ENCODE measurements at places on chromosomes 2 and 18. TPM values are rescaled to one million over a fixed set of nuclear protein-coding genes. Genes with fewer than 3 reads are reported as not detected.

Gene GAD1
- not detected for polyA plus RNA-seq

Gene WNT6
- polyA plus RNA-seq, result not detected

Gene DYNC1I2
- 28.7 TPM for polyA plus RNA-seq

Gene CCL20
- polyA plus RNA-seq, result not detected

Gene CFAP53
- 0.57 TPM for polyA plus RNA-seq

Gene CROCC2
- polyA plus RNA-seq, result not detected

Gene STPG4
- polyA plus RNA-seq, result not detected

Gene KRTCAP3
- polyA plus RNA-seq, result 3.6 TPM

DNA sequence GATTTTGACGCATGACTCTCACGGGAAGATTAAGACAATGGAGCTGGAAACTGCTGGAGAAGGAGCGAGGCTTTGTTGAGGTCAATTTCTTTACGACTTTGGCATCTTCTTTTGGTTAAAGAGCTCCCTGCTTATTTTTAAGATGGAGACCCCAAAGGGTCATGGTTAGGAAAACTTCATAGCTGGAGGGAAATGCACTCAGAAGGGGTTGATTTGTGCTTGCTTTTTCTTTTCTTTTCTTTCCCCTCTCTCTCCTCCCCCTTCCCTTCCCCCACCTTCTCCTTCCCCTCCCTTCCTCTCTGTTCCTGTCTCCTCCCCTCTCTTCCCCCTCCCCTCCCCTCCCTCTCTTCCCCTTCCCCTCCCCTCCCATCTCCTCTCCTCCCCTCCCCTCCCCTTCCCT is 79.0 kb downstream of the TNP1 start:
- DNase-seq, result no peak

- DNase-seq, result no peak
Observed at GRCh38 chr2:4415171-4415570, 711.8 kb downstream of the DCDC2C start.

GRCh38 chr2:221439761-221440479 is 132.2 kb downstream of the EPHA4 start:
- no peak for DNase-seq

DNA sequence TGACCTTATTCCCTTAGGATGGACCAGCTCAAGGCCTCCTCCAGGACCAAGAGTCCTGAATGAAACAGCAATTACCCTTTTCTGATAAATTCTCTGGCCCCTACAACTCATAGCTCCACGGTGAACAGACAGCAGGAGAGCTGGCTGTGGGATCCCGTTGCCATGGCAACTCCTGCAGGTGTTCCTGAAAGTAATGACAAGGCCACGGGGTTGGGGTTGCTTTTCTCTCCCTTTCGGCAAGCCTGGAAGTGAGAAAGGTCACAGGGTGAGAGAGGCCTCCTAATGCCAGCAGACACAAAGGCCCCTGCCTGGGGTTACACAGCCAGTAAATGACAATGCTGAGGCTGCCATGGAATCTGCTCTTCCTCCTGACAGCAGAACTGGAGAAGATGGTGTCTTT is 403.0 kb downstream of the NBAS start:
- DNase-seq, result no peak

GRCh38 chr2:234974501-234975385 is 22.9 kb downstream of the SH3BP4 start:
- no peak for DNase-seq

GRCh38 chr2:200455958-200456421 is 53.9 kb downstream of the KCTD18 start:
- no peak for DNase-seq

- no peak for DNase-seq
Observed at GRCh38 chr2:70986499-70987189, 8.0 kb downstream of the TEX261 start.

- DNase-seq, result no peak
Observed at GRCh38 chr18:63078471-63078870, 241.1 kb downstream of the BCL2 start.

- DNase-seq, result no peak
Observed at GRCh38 chr2:234313558-234313957, 183.3 kb downstream of the ARL4C start.

DNA sequence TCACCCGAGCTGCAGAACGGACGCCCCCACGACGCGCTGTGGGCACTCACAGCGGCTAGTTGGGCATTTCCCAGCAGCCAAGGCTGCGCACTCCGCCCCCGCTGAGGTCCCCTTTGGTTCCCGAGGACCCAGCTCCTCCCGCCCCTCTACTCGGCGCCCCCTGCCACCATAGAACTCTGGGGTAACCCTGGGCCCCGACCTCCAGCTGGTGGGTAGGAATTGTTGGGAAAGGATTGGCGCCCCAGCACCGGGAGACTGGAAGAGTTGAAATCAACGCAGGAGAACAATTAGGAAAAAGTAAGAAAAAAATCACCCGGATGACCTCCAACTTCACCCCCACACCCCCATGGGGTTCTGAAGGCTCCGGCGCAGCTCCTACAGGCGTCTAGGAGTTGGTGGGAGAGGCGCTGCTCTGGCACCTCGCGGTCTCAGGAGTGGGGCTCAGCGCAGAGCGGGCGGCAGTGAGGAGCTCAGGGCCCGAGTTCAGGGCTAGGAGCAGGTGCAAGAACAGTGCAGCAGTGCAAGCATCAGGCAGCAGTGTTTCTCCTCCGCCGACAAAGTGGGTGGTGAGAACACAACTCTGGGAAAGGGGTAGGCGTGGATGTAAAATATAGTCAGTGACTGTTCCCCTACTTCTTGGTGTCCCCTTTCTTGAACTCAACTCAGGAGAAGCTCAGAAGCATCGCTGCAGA is 14.0 kb downstream of the POU3F3 start:
- no peak for DNase-seq

DNA sequence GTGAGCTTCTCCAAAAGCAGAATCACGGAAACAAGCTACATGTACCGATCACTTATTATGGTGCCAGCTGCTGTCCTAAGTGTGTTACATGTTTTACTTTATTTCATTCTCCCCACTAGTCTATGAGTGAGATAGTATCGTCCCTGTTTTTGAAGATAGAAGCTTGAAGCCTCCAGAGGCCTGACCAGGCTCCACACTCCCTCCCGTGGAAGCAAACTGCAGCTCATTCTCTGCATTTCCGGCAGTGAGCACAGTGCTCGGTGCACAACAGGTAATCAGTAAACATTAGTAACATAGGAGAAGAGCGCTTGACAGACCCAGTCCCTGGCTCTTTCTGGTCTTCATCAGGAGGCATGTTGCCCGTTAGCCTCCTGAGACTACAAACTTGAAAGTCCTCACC is 72.9 kb downstream of the ZBTB7C start:
- DNase-seq, result no peak

DNA sequence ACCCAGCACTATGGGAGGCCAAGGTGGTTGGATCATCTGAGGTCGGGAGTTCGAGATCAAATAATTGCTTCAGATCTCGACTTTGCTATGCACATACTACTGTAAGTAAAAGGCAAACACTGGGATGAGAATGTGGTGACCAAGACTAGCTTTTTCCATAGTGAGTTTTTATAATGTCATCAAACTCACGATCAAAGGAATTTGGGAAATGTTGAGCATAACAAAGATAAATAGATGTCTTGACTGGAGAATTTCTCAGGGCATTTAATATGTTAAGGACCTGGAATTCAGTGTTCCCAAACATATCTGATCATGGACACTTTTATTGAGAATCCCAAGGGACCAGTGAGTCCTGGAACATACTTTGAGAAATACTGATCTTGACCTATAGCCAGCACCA is 205.6 kb downstream of the ARHGAP15 start:
- DNase-seq, result no peak

DNA sequence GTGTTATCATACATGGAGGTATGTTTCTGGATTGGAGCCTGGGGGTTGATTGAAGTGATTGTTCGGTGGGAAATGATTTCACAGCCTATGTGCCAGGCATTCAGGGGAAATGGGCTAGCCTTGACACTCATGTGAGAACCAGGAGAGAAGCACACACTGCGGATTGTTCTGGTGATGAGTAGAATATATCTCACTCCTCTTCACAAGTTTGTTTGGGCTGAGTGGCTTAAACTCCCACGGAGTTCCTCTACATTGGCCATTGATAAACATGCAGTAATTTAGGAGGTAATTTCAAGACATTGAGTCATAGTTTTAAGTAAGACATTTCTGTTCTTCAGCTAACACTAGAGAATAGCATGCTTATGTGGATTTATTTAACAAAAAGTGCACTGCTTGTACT is 498.9 kb upstream of the NETO1 start:
- DNase-seq, result no peak

- DNase-seq, result peak; percentile 47
Observed at GRCh38 chr2:96138179-96139145, at the start of gene ASTL. Gene ASTL (minus strand): TSS chr2:96138502. CDS start chr2:96138436, 66 bp downstream.

- DNase-seq, result no peak
Observed at GRCh38 chr2:100527440-100528015, 35.3 kb upstream of the PDCL3 start.

DNA sequence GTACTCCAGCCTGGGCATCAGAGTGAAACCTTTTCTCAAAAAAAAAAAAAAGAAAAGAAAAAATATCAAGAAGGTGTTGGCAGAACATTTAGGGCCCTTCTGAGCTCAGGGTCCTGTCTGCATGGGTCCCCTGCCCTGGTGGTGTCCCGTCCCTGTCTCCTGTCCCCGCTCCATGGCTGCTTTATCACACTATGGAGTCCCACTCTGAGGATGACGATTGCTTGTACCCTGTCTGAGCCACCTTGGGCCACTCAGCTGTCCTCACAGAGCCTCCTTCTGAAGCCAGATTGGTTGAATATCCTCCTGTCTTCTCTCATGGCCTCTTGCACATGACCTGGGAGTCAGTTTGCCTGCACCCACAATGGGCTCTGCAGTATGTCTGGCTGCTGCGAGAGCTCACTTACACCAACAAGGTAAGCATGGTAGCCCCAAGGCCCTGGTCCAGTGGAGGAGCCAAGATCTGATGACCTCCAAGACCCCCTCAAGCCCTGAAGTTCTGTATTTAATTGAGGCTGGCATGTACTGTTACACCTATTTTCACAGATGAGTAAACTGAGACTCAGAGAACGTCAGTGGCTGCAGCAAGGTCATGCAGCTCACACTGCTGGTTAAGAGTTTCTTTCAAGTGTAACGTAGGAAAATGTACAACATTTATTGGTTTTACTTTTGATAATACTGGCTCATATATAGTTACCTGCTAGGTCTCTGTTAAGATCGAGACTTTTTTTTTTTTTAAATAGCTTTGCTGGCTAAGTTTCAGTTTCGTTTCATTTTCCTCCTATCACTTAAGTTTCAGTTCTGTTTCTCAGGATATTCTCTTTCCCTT is 16.9 kb upstream of the ZCCHC2 start:
- no peak for DNase-seq

DNA sequence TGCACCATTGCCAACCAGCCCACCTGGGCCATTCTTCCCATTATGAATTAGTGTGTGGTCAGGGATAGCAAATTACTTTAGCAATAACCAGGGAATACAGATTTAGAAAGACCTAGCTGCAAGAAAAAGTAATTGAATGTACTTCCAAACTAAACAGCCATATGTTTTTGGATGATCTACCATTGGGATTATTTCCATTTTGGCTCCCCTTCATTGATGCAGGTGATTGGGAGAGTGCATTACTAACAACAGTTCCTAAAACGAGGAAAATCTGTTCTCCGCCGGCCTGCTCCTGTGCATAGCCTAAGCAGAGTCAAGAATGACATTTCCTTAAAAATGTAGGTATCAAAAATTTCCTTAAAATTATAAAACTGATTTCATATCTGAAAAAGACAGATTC is 58.5 kb downstream of the MAIP1 start:
- no peak for DNase-seq

DNA sequence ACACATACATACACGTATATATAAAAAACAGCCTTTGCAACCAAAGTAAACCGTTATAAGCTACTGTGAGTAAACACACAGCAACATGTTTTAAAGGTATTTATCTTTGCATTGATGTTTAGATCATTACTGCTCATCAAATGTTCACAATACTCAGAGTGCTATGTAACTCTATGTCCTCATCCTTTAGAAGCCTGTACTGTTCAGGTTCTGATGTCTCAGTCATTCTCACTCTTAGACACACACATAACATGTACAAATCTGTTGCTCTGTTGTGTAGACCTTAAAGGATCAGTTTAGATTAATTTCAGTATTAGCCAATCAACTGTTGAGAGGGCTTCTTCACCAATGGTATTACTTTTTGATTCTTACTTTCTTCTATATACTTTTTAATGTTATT is 139.7 kb upstream of the ITGB6 start:
- DNase-seq, result no peak

GRCh38 chr18:1708006-1708405 is 803.3 kb downstream of the ADCYAP1 start:
- DNase-seq, result no peak

- no peak for DNase-seq
Observed at GRCh38 chr2:186426153-186427016, 59.7 kb upstream of the ZC3H15 start.

DNA sequence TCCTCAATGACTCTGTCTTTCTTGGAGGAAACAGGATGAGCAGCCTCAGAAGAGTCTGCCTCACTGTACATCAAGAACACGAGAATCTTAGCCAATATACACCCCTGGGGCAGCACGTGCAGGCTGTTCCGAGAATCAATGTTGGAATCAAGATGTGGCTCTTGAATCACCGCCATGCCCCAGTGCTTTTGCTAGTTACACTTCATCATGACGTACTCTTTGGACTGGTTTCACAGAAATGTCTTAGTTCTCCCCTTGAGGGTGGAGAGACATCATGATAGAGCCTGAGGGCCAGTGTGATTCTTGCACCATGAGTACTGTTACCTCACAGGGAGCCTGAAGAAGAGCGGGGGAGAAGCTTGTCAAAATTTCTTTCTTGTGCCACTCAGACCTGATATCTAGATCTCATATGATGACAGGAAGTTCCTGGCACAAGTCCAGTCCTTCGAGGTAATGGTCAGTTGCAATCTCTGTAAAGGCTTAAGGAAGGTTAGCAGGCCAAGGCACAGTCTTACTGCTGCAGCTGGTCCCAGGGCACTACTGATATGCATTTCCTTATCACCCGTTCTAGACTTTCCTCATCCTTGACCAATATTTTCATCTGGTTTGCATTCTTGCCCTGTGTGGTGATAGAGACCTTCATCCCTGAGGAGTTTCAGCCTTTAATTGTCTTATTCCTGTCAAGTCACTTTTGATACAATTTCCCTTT is 28.2 kb upstream of the STAT4 start:
- DNase-seq, result no peak

DNA sequence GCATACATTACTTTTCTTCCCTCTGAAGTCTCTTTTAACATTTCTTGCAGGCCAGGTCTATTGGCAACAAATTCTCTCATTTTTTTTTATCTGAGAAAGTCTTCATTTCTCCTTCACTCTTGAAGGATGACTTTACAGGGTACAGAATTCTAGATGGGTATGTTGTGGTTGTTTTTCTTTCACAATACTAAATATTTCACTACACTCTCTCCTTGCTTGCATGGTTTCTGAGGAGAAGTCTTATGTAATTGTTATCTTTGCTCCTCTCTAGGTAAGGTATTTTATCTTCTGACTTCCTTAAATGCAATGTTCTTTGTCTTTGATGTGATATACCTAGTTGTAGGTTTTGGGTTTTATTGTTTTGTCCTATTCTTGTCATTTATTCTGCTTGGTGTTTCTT is 371.1 kb downstream of the FIGN start:
- DNase-seq, result no peak

GRCh38 chr2:183259921-183260320 is 135.7 kb downstream of the NUP35 start:
- DNase-seq, result no peak

GRCh38 chr2:203709416-203710040 is 3.1 kb downstream of the CD28 start:
- DNase-seq, result no peak

- no peak for DNase-seq
Observed at GRCh38 chr18:48059455-48060010, 129.1 kb upstream of the SMAD2 start.
